CD4-positive, alpha-beta T cell treated with Interleukin-6 at 100 ng/mL for 8 hours (primary cell): ENCODE measurements at places on chromosomes 7 and 10.

DNA sequence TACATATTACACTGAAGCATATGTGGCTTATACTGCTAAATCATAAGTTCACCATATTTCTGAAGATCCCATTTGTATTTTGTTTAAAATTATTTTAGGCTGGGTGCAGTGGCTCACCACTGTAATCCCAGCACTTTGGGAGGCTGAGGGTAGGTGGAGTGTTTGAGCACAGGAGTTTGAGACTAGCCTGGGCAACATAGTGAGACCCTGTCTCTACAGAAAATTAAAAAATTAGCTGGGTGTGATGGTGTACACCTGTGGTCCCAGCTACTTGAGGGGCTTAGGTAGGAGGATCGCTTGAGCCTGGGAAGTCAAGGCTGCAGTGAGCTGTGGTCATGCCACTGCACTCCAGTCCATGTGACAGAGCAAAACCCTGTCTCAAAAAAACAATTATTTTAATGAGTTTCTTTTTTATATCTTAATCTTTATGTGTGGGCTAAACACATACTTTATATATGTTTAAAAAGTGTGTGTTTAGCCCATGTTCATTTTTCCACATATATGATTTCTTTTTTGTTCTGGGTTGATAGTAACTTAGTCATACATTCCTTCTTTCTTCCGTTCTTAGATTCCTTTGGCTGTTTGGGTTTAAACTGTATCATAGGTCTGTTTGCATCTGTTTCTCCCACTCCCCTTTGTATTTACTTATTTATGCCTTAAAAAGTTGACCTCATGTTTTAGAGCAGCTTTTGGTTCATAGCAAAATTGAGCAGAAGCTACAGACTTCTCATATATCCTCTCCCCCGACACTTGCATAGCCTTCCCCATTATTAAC, 33.5 kb downstream of the RSBN1L start:
- no peak for DNase-seq

DNA sequence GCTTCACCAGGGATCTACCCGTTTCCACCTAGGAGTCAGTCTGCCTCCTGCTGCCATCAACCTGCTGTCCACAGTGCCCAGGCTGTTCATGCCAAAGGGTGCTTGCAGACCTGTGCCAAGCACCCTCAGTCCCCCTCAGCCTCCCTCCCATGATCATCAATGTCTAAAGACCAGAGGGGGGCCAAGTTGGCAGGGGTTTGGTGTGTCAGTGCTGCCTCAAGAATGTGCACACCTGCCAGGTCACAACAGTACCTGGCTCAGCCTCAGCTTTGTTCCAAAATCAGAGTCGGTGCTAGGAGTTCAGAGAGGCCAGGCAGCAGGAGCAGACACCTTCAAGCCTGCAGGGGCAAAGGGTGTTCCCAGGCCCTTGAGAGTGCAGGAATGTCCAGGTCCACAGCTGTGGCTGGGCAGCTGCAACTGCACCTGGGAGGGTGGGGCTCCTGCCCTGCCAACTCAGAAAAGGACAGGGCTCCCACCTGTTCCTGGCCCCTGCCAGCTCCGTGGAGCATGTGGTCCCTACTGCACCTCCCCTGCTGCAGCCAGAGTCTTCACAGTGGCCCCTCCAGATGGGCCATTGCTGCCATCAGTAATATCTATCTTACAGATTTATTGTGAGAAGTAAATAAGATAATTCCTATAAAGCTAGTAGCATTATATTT, 219.5 kb downstream of the POLR1F start:
- no peak for DNase-seq

- no peak for DNase-seq
These were observed 66.2 kb upstream of the STEAP1B start for GRCh38 chr7:22566176-22566575.

DNA sequence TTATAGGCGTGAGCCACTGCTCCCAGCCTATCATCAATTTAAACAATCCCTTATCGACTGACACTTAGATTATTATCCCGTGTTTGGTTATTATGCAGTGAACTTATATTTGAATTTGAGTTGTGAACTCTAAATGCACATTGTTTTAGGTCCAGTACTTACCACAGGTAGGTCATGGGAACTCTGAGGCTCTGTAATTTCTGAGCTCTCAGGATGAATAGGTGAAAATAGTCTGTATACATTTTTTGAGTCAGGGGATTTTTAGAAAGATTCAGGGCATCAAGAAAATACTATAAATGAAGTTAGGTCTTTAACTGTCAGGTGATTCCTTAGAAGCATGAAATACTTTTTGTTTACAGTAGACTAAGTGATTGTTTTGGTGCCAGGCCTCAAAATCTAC, 8.8 kb downstream of the CCDC136 start:
- no peak for DNase-seq

DNA sequence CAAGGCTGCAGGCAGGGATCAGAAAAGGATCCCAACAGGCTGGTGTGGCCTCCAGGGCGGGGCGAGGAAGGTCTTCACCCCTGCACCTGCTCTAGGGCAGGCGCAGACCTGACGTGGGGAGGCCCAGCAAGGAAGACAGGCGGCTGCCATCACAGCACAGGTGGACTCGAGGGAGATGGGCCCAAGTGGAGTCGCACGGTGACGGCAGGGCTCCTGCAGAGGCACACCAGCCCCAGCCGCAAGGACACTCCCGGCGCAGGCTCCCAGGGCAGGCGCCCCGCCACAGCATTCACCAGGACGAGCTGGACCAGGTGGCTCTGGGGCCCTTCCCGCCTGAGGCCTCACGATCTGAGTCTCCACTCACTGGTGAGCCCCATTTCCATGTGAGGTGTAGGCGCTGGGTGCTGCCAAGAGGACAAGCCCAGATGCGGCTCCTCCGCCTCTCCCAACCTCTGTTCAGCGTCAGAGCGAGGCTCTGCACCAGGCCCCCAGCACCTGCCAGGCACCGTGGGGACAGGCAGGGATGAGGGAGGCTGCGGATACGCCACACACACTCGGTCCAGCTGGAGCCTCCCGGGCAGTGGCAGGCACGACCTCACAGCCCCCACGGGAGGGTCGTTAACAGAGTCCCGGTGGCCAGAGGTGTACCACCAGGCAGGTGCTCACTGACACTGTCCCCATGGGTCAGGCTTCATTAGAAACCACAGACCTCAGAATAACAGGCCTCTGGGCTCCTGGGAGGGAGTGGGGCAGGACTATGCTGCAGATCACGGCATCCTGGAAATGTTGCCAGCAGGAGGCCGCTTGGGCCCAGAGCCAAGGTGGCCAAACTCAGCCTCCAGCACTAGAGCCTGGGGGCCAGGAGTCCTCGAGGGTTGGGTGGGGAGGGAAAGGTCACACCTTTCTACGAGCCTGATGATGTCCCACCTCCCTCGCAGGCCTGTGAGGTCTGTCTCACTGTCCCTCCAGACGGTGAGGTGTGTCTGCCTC, 111.6 kb downstream of the MAD1L1 start:
- DNase-seq, result no peak

DNA sequence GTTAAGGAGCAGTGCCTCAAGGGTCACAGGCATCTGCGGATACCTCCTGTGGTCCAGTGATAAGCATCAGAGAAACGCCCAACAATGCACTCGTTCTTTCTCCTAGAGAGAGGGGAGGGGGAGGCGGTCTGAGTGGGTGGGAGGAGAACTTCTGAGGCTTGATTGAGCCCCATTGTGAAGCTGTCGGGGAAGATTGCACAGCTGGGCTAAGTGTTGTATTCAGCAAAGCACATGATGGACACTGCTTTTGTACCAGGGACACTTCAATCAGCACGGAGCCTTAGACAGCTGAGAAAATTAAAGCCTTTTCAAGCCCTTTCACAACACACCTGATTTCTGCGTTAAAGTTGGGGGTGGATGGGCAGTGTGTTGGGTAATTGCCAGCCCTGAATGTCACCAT, 230.3 kb upstream of the GHITM start:
- DNase-seq, result no peak

DNA sequence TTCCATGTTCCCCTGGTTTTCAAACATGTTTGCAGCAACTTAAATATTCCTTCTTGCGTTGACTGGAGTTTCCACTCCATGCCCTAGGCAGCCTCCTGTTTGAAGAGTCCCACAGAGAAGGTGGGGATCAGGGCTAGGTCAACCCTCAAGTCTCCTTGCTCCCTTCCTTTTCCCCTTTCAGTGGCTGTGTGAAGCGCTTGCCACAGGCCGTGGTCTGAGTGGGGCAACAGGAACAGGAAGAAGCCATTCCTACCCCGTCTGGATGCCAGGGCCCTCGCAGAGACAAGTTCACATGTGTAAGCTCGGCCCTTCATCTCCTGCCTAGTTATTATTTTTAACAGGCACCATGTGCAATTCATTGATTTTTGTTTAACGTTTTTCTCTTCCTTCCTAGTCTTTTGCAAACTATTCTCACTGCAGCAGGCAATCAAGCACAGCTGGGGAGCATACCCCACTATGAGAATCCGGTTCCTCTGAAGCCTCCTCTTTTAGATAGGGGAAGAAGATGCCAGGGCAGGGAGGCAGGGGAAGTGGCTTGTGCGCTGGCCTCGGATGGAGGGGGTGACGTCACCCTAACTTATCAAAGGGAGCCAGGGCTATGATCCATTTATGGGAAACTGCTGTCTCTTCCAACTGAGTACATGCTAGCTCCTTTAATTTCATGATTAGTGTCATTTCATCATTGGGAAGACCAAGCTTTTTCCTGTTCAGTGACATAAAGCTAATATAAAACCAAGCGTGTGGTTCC, 64.2 kb downstream of the PRLHR start:
- DNase-seq, result no peak

GRCh38 chr7:95220328-95220727, 104.0 kb downstream of the PON1 start:
- no peak for DNase-seq

- no peak for DNase-seq
These were observed 315.8 kb upstream of the MGMT start for GRCh38 chr10:129151281-129151680.

DNA sequence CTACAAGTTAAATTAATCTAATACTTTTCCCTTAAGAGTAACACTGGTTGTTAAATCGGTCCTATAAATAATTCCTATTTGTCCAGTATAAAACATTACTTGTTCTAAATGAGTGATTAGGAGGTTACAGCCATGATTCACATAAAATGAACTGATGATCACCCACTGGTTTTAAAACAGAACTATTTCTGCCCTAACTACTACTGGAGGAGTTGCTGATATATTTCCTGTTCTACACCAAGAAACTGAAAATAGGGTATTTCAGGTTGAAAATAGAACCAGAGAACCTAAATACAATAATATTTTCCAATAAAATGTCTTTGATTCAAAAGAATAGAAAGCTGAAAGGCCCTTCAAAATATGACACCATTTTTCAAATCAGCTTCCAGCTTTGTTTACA, 30.9 kb downstream of the DNAJC1 start:
- DNase-seq, result no peak

GRCh38 chr7:106914018-106914607, 49.0 kb downstream of the PIK3CG start:
- no peak for DNase-seq

DNA sequence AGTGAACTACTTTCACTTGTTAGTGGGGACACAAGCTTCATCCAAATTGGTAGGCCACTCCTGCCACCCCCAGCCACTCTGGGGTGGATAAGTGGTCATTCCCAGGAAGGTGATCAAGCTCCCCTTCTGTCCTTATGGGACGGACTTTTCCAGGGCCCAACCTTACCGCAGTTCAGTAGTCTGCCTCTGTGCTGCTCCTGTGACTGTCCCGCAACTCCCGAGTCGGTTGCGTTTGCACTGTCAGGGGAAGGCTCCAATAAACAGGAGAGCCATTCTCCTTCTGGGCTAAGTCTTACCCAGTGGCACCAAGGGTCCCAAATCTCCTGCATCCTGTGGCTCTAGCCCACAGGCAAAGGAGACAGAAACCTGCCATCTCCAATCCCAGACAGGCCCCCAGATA, 7.4 kb upstream of the ZNF33A start:
- DNase-seq, result no peak

DNA sequence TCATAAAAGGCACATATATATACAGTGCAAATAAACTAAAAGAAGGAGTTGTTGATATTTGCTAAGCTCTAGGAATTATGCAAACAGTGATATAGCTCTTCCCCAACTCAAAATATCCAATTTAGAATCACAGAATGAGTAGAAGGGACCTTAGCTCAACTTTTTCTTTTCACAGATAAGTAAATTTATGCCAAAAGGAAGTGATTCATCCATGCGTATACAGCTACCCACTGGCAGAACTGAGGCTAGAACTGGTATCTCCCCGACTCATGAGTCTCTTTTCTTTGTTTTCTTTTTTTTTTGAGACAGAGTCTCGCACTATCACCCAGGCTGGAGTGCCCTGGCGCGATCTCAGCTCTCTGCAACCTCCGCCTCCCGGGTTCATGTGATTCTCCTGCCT, 54.2 kb upstream of the SVIL start:
- peak; percentile 13 for DNase-seq
